Panc1 (cell line): ENCODE measurements at places on chromosomes 5 and 9.

DNA sequence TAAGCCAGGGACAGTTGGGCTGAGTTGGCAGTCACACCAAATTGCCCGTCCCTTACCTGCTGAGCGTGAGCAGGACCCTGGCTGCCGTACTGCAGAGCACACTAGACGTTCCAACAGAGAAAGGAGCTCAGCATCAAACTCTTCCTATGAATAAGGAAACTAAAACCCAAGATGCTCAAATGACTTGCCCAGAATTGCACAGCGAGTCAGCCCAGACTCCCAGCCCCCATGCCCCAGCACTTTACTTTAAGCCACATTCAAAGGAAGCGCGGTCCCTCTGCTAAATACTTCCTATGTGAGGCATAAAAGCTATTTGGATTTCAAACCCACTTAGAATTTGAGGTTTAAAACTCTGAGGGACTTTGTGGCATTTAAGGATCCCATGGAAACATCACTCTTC lies 23.9 kb downstream of the PAX5 start:
- DNase-seq: no peak

DNA sequence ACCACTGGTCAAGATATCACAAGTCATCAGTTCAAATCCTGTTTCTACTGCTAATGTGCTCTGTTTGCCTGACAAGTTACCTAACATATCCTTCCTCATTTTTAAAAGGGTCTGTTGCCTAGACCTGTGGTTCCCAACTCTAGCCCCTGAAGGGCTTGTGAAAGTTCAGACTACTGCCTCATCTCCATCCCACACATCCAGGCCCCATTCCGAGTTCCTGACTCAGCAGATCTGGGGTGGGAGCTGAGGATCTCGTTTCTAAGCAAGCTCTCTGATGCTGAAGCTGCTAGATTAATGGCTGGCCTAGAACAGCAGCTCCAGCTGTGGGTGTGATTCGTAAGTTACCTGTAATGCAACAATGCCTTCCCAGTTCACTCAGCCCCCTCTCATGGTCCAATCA lies 32.5 kb downstream of the S1PR3 start:
- no peak for DNase-seq

- DNase-seq: no peak
Measured at GRCh38 chr9:7086389-7086788, 328.6 kb downstream of the KDM4C start.

- DNase-seq: no peak
Measured at GRCh38 chr5:176392526-176392925, 4.0 kb downstream of the HIGD2A start.

GRCh38 chr5:109939116-109939682 lies 249.5 kb downstream of the MAN2A1 start:
- DNase-seq: no peak

- no peak for DNase-seq
Measured at GRCh38 chr5:7592910-7593309, 197.0 kb downstream of the ADCY2 start.

- no peak for DNase-seq
Measured at GRCh38 chr9:134669399-134669955, 27.9 kb downstream of the COL5A1 start.

- no peak for DNase-seq
Measured at GRCh38 chr9:110340306-110340705, 2.6 kb upstream of the TXNDC8 start.

GRCh38 chr5:159262472-159262858 lies 625 bp upstream of the UBLCP1 start:
- no peak for DNase-seq

DNA sequence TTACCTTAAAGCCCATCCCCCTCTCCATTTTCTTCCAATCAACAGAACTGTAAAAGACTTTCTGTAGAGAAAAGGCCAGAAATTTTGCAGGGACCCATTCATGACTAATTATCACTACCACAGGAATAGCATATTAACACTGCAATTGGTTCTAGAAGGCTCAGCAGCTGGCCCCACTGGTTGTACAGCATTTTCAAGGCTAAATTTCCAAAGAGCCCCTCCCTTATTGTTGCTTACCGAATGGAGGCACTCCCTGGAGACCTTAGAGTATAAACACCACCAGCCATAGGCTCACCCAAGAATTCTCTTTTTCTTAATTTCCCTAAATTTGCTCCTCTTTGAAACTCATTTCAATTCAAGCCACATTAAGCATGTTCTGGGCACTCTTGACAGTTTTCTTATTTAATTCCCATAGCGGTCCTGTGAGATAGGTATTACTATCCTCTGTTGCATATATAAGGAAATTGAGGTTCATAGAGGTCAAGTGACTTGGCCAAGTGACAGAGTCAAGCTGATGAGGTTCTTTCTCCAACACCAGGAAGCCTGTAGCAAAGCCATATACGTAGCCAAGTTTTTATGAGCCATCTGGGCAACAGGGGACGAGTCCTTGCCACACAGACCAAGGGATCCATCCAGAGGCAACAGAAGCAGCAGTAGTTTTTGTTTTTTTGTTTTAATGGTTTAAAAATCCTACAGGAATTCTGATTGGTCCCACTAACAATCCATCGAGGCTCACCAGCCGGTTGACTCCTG lies 83.9 kb upstream of the NR5A1 start:
- no peak for DNase-seq

DNA sequence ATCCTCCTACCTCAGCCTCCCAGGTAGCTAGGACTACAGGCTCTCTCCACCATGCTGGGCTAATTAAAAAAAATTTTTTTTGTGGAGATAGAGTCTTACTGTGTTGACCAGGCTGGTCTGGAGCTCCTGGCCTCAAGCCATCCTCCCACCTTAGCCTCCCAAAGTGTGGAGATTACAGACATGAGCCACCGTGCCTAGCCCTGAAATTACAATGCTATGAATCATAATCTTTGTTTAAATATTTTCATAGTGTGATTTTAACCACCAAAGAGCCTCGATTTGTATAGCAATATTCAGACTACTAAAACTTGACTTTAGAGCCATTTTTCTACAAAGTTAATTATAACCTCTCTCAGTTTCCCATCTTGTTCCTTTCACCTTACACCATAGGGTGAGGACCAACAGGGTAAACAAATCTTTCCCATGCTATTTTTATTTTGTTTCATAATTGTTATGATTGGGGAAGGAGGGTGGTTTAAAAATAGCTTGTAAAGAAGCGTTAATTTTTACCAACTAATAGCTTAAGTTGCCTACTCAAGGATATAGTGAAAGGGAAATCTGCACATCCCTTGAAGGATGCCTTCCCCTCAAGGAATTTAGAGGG lies 32.7 kb downstream of the UBE2D2 start:
- peak; percentile 20 for DNase-seq

GRCh38 chr5:6349387-6349786 lies 29.0 kb downstream of the MED10 start:
- DNase-seq: no peak

- DNase-seq: no peak
Measured at GRCh38 chr9:99127356-99128132, 22.6 kb downstream of the TGFBR1 start.

GRCh38 chr5:114325541-114325940 lies 36.3 kb upstream of the KCNN2 start:
- DNase-seq: no peak

DNA sequence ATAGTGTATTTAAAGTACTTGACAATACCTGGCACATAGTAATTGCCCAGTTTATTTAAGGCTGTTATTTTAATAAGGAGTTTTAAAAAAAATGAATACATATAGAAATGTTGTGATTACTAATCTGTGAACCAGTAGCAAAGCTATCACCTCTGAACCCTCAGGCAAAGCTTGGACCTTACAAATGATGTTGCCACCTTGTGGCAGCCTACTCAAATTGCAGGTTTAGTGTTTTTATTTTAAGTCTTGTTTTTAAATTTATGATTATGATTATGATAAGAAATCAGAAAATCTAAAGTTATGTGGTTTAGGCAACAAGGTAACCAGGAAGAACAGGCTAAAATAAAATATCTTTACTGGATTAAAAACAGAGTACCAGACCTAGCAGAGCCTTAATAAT lies 35.8 kb downstream of the PPARGC1B start:
- DNase-seq: no peak

GRCh38 chr5:122429545-122430318 lies 117.7 kb downstream of the SNCAIP start:
- DNase-seq: no peak

DNA sequence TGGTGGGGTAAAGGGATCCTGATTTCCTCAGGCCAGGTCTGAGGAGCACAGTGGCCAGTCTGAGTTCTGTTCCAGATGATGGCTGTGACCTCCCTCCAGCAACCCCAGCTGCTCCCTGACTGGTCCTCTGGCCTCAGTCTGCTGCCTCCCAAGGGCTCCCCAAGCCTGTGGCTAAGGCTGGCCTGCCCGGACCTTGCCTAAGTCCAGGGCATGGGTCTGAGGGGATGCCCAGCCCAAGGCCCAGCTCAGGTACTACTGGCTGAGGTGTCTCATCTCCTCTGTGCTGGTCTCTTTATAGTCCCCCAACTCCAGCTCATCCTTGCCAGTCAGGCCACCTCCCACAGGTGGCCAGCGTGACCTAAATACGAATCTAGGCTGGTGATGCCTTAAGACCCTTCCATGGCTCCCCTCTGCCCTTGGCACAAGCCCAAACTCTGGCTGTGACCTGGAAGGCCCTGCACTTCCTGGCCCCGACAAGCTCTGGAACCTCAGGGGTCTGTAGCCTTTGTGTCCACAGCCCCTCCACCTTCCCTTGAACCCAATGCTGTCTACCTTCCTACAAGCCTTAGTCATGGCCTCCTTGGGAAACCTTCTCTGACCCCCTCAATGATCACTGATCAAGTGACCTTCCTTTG lies 9.8 kb downstream of the KIF12 start:
- no peak for DNase-seq

DNA sequence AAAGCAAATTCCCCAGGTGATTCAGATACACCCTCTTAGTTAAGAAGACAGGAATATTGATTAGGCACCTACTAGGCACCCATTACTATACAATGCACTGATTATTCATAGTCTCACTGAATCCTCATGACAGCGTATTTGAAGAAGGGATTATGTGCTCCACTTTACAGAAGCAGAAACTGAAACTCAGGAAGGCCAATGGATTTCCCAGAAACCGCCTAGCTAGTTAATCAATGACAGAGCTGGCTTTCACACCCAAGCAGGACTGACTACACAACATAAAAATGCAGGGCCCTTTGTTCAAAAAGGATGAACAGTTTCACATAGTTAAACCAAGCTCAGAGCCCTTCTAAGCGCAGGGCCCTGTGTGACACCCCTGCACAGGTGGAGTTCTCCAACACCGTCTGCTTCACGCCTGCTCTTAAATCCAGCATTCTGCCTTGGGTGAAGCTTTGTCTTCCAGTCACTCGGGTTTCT lies 117.3 kb downstream of the TTLL11 start:
- no peak for DNase-seq

DNA sequence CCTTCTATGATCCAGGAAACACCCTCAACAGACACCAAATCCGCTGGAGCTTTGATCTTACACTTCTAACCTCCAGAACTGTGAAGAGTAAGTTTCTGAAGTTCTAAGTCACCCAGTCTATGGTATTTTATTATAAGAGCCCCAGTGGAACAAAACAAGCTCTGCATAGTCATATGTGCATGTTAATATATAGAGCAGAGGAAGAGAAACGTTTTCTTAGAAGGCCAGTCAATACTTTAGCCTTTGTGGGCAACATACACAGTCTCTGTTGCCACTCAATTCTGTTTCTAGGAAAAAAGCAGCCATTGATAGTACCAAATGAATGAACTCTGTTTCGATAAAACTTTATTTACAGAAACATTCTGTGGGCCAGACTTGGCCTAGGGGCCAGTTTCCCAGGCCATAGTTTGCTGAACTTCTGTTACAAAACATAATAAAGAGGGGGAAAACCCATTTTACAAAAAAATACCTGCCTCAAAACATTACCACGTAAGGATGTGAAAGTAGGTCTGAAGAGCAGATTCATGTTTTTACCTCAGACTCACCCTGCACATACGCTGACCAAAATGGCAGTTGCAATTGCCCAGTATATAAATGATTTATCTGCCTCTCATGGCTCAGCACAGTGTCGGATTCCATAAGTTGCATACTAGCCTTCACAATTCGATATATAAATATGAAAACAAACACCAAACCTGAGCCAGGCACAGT lies 350.5 kb downstream of the SLIT3 start:
- DNase-seq: no peak

DNA sequence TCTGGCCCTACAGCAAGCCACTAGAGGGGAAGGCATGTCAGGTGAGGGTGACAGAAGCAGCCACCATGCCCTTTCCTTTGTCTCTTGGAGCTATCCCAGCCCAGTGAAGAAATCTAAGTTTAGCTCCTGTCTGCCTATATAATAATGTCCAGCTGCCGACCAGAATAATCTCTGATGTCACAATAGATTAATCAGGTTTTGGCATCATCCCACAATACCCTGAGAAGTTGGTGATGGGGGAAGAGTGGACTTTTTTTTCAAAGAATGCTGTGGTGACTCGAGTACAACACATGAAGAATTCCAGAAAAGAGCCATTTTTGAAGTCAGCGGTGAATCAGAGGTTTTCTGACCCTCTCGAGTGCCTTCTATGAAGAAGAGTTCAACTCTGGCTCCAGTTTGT lies 1.7 kb upstream of the TSLP start:
- DNase-seq: no peak

GRCh38 chr9:98121058-98121457 lies 2.0 kb upstream of the TRIM14 start:
- DNase-seq: no peak

GRCh38 chr9:106707291-106707690 lies 155.7 kb upstream of the ZNF462 start:
- DNase-seq: no peak

- DNase-seq: no peak
Measured at GRCh38 chr5:101608322-101608721, 687.8 kb downstream of the SLCO4C1 start.

DNA sequence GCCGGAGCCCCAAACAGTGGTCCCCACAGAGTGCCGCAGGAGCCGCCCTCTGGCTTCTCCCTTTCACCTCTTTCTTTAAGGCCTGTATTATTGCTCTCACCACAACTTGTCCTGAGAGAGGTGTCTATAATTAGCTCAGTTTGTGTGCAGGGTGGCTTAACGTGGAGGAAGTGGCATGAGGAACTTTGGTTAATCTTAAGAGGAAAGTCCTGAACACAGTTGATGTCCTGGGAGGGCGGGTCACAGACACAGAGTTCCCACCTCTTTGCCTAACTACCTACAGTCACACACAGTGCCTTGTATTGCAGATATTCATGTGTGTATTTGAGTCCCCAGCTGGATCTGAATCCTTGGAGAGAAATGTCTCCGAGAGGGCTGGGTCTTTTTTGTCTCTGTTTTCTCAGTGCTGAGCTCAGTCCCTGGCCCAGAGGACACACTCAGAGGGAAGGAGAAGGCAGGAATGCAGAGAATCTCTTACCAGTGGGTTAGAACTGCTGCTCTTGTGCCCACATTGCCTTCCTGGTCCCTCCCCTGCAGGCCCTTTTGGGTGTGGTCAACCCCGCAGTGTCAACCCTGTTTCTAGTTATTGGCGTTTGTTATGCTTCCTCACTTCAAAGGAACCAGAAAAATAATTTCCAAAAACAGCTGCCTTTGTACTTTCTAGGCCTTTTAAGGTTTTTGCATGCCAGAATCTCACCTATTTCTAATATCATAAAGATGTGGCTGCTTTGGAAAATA lies 392.5 kb downstream of the KDM4C start:
- DNase-seq: no peak

- DNase-seq: no peak
Measured at GRCh38 chr5:546376-546908, 22.2 kb upstream of the SLC9A3 start.
